Substantia nigra (tissue), 51 donors: ENCODE measurements at places on chromosomes 7 and 10.

DNA sequence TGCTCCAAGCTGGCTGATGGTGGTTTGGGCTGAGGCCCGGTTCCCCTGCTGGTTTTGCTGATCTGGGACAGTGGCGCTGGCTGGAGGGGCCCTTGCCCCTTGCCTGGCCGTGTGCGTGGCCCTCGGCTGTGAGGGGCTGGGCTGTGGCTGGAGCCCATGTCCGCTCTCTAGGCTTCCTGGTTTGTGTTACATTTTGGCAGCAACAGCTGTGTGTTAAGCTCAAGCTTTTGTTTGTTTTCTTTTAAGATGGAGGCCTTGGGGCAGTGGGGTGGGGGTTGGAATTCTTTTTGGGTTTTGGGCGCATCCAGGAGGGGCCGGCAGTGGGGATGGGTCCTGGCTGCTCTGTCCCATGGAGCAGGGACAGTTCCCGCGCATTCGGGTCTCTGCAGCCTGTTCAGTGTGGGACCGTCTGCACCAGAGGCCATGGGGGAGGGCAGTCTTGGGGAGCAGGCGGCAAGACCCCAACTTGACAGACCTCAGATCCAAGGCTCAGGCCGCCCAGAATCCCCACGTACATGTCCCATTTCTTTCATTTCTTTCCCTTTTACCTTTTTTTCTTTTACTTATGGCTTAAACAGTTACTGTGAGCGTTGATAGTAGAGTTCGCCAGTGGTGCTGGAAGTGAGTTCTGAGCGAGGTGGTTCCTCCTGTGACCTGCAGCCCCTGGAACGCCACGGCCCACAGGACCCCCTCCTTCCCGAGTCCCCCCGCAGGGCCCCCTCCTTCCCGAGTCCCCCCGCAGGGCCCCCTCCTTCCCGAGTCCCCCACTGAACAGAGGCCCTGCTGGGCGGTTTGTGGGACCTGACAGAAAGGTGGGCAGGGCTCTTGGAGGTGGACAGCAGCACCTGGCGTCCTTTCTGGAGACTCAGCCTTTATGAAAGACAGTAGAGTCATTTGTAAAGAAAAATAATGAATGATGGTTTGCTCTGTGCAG lies 75.3 kb downstream of the INPP5A start:
- no peak for DNase-seq

GRCh38 chr10:53893061-53893460 lies 908.0 kb downstream of the PCDH15 start:
- no peak for DNase-seq

DNA sequence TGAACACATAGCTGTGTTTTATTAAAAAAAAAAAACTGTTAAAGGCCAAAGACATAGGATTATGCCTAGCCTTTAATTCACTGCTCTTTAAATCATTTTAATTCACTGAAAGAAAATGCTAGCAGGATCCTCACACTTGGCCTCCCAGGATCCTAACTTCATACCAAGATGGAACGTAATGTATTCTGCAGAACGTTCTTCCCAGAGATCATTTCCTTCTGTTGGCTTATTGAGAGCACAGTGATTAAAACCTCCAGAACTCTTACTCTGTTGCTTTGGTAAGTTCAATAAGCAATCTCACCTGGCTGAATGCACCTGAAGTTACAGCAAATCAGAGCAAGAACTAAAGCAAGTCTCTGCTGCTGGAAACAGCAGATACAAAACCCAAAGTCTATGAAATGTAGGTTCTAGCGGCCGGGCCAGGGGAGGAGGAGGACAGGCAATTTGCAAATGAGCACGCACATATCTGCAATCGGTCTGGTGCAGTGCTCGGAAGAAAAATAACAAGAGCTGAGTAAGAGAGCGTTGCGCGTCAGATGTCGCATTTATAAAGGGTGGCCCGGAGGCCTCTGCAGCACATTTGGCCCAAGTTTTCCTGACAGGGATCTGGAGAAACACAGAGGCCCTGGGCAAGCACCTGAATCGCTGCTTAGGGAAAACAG lies 193.9 kb downstream of the FAM107B start:
- DNase-seq: no peak

- DNase-seq: no peak
Measured at GRCh38 chr10:32109603-32110002, 53.4 kb upstream of the KIF5B start.

- no peak for DNase-seq
Measured at GRCh38 chr10:131728286-131729228, 172.3 kb upstream of the PPP2R2D start.

DNA sequence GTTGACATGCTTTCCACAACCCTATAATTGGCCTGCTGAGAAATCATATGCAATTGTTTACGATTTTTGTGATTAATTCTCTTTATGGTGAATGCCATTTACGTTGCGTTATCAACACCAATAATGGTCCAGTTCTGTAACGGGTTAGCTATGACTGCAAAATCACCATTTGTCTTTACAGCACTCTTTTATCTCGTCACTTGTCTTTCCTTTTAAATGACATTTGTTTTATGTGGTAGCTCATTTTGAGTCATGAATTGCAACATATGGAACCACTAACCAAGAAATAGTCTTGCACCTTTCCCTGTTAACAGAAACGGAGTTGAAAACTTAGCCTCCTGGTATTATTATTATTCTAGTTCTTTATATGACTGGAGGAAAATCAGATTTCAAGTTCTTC lies 3.1 kb upstream of the KIAA1217 start:
- no peak for DNase-seq
